ENCODE measurements at places on chromosomes 7 and 10.

- DNase-seq: peak; percentile 52
Observed at GRCh38 chr10:22010973-22011408, 7.5 kb upstream of the DNAJC1 start.

DNA sequence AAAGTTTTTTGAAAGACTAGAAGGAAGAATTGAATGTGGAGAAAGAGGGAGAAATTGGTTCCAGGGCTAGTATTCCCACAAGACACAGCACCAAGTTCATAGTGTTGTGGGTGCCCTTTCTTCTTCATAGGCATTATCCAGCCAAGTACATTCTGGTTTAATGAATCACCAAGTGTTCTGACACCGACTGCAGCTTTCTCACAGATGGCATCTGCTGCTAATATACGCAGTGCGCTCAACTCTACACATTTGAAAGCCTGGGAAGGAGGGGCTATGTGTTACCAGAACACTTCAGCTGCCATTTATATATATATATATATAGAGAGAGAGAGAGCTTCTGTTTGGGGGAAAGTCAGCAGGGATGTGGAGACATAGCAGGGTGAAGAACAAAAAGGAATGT lies 1168.4 kb downstream of the GATA3 start:
- DNase-seq: no peak

DNA sequence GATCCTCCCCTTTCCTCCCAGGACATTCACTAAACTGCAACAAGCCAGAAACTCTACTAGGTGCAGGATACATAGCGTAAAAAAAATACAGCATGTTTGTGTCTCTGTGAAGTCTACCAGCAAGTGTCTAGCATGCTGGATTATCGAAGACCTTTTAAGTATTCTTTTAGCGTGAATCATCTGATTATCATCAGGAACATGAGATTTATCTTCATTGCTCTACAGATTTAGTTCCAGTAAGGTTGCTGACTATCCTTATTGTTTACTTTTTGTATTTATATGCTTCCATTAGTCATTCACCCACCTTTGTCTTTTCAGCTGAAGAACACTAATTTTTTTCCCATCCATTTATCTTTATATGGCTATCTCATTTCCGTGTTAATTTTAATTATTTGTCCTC lies 62.8 kb downstream of the PDZD8 start:
- DNase-seq: no peak

- no peak for DNase-seq
Observed at GRCh38 chr10:130466271-130466997, 330.2 kb downstream of the GLRX3 start.

DNA sequence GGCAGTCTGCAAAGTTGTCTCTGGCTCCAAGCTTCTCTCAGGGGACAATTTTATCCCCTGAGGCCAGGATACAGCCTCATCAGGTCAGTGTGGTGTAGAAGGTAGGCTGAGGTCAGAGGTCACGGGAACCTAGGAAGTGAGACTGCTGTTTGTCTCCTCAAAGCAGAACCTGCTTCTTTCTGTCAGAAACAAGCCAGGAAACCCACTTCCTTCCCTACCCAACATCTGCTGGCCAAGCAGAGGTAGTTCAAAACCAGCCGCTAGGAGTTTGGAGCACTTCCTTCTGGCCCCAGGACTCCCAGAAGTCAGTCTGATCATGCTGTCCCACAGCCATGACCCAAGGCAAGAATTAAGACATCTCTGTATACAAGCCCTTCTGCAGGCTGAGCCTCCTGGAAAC lies 12.2 kb downstream of the CLRN3 start:
- DNase-seq: peak; percentile 23

DNA sequence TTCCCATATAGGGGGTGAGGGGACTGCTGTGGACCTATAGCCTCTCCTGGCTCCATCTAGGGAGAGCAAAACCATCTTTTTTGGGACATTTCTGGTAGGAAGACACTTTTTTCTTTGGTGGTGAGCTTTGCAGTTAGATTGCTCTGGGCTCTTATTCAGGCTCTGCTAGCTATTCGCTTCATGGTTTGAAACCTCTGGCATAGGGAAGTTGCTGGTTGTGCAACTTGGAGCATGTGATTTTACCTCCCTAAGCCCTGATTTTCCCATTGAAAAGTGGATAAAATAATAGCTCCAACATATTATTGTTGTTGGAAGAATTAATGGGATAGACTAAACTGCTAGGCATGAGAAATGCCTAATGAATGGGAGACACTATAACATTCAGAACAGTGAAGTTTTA lies 69.6 kb downstream of the CYP26A1 start:
- DNase-seq: no peak

GRCh38 chr10:86229376-86229775 lies 137.2 kb downstream of the GRID1 start:
- DNase-seq: no peak

DNA sequence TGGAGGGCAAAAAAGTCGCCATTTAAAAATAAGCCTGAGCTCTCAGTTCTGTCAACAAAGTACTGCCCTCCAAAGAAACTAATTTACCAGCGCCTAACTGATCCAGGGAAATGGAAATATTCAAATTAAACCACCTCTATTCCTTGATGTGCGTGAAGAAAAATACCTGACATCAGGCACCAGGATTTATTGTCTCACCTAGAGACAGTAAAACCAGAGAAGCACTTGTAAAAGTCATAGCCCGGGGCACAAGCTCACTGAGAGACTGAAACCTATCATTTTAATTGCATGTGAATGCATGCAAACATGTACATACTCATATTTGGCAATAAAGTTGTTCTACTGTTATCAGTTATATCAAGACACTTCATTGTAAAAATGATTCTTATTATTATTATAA lies 147.3 kb upstream of the VSTM2A start:
- no peak for DNase-seq

GRCh38 chr7:151122276-151122675 lies 36.0 kb downstream of the AGAP3 start:
- no peak for DNase-seq

DNA sequence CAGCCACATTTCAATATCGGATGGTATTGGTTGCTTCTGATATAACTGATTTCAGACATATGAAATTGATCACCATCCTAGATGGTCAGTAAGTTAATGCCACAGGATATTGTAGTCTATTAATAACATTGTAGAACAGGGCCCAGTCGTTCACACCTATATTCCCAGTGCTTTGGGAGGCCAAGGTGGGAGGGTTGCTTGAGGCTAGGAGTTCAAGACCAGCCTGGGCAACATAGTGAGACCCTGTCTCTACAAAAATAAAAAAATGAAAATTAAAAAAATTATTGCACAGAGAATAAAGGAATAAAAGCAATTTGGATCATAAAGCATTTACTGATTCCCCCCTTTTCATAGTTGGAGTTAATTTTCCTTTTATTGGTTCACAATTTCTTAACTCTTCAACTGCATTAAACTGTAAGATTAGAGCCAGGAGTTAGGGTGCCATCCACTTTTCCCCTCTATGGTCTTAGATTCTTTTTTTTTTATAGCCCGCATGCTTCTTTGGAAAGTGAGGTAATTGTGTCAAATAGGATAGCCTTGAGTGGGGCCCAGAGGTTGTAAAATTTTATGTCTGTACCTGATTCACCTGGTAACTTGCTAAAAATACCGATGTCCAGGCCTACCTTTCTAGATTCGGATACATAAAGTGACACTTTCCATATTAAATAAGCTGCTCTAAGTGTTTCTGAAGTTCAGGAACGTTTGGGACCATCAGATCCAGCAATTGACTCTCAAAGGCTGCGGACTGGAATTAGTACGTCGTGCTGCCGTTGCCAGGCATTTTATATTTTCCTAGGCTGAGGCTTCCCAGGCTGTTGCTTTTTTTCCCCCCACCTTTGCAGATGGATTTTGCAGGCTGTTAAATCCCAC lies 24.7 kb downstream of the ADK start:
- no peak for DNase-seq

DNA sequence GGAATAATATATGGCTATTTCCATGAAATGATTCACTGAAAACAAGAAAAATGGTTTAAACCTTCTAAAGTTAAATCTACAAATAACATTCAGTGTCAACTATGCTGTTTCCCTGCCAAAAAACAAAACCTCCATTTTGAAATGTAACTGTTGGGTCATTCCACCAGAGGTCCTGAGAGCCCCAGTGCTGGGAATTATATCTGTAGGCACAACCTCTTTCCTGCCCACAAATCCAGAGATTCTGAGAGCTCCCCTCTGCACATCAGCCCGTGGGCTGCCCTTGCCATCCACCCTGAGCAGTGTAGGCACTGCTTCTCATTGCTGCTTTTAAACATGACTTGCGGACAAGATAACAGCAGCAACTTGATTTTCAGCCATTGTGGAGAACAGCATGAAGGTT lies 198.6 kb downstream of the TMEM178B start:
- DNase-seq: no peak

DNA sequence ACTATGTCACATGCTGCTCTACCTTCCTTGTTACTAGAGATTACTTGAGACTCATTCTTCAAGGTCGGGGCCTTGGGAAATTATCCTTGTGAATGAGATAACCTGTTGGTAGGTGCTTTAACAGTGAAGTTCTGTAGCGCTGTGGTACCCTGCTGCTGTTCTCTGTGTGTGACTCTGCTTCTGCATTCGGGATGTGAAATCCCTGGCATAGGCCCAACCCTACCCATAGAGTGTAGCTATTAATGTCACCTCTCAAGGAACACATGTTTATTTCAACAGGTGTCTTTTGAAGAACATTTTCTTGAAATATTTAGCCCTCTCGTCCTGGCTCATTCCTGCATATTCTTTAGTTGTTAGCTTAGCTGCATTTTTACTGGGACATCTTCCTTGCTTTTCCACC lies 41.8 kb upstream of the TMEM236 start:
- no peak for DNase-seq

GRCh38 chr10:124653811-124654651 lies 90.1 kb downstream of the FAM53B start:
- no peak for DNase-seq

DNA sequence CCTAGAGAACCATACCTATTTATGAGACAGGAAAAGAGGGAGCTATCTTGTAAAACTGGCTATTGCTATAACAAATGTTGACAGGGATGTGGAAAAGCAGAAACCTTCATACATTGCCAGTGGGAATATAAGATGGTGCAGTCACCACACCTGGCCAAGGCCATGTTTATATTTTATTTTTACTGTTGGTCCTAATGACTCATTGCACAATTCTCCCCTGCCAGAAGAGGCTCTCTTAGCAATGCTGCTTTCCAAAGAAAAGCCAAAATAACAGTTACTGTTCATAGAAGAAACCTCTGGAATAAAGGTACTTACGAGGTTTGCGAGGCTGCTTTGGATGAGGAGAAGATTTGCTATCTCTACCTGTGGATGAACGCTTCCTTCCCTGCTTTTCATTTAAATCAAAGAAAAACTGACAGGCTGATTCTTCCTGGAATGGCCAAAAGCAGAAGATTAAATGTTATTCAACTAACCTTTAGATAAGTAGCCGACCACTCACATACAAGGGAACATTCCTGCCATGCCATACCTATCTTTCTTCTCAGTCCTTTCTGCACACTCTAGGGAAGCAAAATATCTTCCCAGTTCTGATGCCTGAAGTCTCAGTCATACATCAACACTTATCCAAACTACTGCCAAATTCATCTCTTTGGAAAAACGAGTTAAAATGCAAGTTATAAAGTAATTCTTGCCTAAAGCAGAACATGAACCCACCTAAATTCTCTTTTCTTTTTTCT lies 16.3 kb upstream of the CHUK start:
- DNase-seq: no peak

GRCh38 chr7:25260862-25261494 lies 32.7 kb upstream of the NPVF start:
- DNase-seq: no peak

DNA sequence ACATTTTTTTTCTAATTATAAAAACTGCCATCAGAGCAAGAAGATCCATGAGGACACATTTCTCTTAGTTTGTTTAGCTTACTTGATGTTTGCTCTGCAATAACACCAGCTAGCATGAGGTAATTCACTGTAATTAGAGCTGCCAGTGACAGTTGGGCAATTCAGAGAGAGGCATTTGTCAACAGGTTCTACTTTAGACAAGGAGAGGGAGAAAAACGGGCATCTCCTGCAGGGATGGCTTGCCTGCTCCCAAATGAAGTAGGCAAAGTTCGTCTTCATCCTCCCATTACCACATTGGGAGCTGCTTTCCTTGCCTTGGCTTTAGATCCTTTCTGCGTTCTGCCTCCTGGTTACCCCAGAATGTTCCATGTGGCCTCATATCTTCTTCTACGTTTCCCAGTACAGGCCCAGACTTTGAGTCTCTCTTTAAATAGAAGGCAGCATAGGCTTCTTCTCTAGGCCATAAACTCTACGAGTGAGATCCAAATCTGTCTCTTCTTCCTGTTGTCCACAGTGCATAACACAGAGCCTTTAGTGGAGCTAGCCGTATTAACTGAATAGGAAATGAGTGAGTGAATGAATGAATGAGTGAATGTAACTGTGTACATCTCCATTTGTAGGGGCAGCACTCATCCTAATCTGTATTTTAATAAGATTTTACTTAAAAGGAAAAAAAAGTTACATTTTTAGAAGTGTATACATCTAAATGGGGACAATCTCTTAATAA lies 21.2 kb downstream of the ASB15 start:
- no peak for DNase-seq

DNA sequence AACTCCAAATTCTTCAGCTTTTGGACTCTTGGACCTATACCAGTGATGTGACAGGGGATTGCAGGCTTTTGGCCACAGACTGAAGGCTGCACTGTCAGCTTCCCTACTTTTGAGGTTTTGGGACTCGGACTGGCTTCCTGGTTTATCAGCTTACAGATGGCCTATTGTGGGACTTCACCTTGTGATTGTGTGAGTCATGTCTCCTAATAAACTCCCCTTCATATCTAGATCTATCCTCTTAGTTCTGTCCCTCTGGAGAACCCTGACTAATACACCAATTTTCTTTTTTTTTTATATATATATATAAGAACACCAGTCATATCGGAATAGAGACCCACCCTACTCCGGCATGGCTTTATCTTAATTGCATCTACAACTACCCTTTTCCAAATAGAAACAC lies 166.8 kb downstream of the ETV1 start:
- DNase-seq: no peak

DNA sequence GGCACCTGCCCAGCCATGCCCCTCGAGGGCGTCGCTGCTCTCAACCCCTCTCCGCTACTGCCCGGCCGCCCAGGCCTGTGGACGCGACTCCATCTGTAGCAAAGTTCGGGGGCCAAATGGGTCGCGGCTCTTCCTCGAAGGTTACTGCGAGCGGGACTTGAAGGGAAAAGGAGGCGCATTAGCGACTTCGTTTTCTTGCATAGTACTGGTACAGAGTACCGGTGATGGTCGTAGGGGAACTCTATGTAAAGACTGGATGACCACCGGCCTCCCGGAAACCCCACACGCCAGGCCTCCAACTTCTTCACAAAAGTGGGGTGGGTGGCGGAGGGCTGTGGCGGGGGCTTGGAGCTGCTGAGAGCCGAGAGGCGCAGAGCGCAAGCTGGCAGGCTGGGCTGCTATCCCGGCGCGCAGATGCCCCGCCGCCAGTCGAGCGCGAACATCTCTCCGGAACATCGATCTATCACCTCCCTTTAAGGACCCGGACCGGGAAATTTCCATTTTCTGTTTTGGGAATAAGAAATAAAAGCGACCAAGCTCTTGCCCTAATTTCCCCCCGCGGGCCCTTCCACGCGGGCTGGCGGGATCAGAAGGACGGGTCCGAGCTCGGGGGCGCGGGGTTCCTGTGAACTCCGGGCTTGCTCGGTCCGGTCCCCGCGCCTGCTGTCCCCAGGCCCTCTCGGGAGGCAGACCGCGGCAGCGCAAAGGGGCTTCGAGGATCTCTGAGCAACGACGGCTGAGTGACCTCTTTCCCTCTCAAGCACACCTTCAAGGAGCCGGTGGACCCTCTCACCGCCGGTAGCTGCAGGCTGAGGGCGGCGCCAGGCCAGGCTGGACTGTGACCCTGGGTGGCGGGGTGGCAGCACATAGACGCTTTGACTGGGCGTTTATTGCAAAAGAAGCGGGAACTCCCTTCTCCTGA lies 12.2 kb upstream of the FEZF1 start:
- no peak for DNase-seq

GRCh38 chr7:5478568-5479430 lies 55.2 kb upstream of the TNRC18 start:
- DNase-seq: no peak
